Immature natural killer cell (primary cell): ENCODE measurements at places on chromosomes 7 and 10. TPM values are rescaled to one million over a fixed set of nuclear protein-coding genes. Genes with fewer than 3 reads are reported as not detected.

RBM48 gene
- 37.0 TPM for polyA plus RNA-seq

ARHGEF5 gene
- polyA plus RNA-seq: 0.27 TPM

ZNF727 gene
- 0.86 TPM for polyA plus RNA-seq

TMEM26 gene
- polyA plus RNA-seq: not detected

- DNase-seq: peak; percentile 62
Observed at GRCh38 chr10:72254813-72255568, 18.7 kb upstream of the DDIT4 start.

- peak; percentile 7 for DNase-seq
Observed at GRCh38 chr10:77391605-77392235, 245.9 kb downstream of the KCNMA1 start.

GRCh38 chr7:99766484-99767099 is 17.4 kb downstream of the CYP3A4 start:
- no peak for DNase-seq

GRCh38 chr10:99329304-99329553 is at the start of gene CNNM1:
Gene CNNM1, plus strand, starts transcription at chr10:99329356. Its CDS starts 32 bp downstream, at chr10:99329388.
- DNase-seq: no peak

- DNase-seq: no peak
Observed at GRCh38 chr10:107727767-107728317, 563.3 kb upstream of the SORCS1 start.

DNA sequence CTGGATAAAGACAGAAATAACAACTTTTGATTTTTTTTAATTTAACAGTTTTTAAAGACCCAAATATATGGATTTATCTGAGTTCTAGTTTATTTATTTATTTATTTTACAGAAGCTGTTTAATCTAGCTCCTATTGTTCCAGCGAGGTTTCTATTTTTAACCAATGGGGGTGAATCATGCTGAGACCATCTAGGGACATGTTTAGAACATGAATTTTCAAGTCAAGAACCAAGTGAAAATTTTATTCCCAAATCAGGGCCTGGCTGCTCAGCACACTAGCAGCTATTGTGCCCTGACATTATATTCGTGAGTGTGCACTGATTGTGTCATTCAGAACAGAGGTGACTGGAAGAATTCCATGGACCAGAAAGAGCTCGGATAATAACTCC is 24.6 kb upstream of the MPP7 start:
- DNase-seq: no peak

GRCh38 chr7:134787064-134787463 is 7.6 kb downstream of the CALD1 start:
- DNase-seq: no peak

DNA sequence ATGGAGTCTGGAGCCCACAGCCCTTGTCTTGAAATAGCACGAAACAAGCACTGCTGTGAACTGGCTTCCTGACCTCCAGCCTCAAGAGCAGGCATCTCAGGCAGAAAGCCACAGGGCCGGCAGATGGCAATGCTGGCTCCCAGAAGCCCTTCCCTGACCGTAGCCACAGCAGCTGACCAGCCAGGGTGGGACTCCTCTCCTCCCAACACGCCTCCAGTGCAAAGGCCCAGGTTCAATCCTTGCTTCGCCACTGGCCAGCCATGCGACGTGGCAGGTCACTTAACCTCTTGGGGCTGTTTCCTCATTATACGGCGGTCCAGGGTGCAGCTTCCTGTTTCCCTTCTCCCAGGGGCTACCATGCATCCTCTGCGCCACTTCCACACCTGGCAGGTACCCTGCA is 12.8 kb downstream of the PRKAG2 start:
- DNase-seq: no peak

DNA sequence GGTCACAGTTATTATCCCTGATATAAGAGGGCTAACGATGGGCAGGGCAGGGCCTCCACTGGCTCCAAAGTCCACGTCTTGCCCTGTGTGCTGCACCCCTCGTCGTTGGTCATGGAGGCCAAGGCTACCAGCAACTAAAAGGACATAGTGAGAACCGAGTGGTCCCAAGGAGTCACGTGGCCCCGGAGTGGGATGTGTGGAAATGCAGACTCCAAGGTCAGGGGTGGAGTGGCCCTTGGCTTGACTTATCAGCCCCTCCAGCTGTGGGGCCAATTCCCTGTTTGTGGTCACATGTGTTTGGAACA is 30.7 kb downstream of the BTBD16 start:
- DNase-seq: no peak

DNA sequence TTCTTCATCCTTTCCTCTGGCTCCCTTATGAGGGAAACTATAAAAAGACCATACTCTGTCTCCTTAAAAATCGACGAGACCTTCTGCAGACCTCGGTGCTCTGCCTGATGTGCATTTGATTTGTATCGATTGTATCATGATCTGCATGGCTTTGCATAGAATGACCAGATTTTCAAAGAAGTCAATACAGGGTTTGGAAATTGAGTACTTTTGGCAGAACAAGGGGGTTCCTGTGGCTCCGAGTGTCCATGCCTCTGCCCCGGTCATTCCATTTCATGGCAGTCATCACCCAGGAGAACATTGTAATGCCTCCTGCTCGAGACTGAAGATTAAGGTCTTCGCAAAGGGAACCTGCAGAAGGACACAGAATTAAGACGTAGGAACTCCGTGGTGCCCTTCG is 685 bp downstream of the CASP2 start:
- DNase-seq: no peak

DNA sequence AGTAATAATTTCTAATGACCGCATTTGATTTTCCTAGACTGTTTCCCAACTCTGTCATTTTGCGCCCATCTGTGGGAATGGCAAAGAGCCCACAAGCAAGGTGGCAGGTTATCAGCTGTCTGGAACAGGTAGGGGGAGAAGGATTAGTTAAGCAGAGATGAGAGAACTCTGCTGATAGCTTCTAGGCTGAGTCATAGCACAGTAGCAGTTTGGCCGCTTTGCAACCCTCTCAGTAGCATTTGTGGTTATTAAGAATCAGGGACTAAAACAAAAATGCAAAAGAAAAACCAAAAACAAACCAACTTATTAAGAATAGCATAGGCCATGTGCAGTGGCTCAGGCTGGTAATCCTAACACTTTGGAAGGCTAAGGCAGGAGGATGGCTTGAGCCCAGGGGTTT is 602.7 kb upstream of the SORCS1 start:
- no peak for DNase-seq

- DNase-seq: no peak
Observed at GRCh38 chr10:24858288-24859270, 93.8 kb downstream of the PRTFDC1 start.

DNA sequence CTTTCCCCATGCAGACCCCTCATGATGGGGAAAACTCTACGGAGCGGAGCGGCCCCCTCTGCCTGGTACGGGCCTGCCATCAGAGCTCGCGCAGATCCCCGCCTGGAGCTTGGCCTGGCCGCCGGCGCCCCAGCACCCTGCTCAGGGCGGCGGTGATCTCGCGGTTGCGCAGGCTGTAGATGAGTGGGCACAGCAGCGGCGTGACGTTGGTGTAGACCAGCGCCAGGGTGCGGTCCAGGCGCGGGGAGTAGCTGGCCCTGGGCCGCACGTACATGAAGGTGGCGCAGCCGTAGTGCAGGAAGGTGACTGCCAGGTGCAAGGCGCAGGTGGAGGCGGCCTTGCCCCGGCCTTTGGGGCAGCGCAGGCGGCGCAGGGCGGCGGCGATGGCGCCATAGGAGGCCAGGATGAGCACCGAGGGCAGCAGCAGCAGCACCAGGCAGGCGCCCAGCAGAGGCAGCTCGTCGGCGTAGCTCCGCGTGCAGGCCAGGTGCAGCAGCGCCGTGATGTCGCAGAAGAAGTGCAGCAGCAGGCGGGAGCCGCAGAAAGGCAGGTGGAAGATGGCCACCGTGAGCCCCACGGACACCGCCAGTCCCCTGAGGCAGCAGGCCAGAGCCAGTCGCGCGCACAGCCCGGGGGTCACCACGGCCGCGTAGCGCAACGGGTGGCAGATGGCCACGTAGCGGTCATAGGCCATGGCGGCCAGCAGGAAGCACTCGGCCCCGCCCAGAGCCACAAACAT is 33.4 kb downstream of the TAS2R41 start:
- DNase-seq: no peak

GRCh38 chr10:87880336-87880735 is 16.9 kb downstream of the PTEN start:
- DNase-seq: no peak

- no peak for DNase-seq
Observed at GRCh38 chr10:58980826-58981415, 195.5 kb upstream of the PHYHIPL start.

GRCh38 chr7:99499371-99499720 is 735 bp downstream of the ZNF394 start:
- DNase-seq: peak; percentile 50
